Activated naive CD8-positive, alpha-beta T cell treated with anti-CD3 and anti-CD28 coated beads for 36 hours (primary cell): ENCODE measurements at places on chromosomes 2 and 18.
A peak's percentile ranks its signal among the peaks of the same experiment; 100 is the strongest.

GRCh38 chr2:64035072-64035942 lies 16.1 kb upstream of the VPS54 start:
- H3K27me3 ChIP-seq: no peaks in the 10 kb centered on the region
- H3K36me3 ChIP-seq: peaks cover 15% of the 10 kb centered on the region
- H3K4me3 ChIP-seq: peak overlapping the region; percentile 49

GRCh38 chr2:7530001-7530400 lies 612.8 kb downstream of the RNF144A start:
- peaks cover 75% of the 10 kb centered on the region for H3K36me3 ChIP-seq
- no peaks in the 10 kb centered on the region for H3K27me3 ChIP-seq
- peaks cover 45% of the 10 kb centered on the region for H3K4me1 ChIP-seq
- no peak overlapping the region for H3K4me3 ChIP-seq

- H3K27me3 ChIP-seq: no peaks in the 10 kb centered on the region
- DNase-seq: no peak
- no peaks in the 10 kb centered on the region for H3K4me1 ChIP-seq
- no peak overlapping the region for H3K27ac ChIP-seq
- H3K36me3 ChIP-seq: no peaks in the 10 kb centered on the region
- H3K4me3 ChIP-seq: no peak overlapping the region
Observed at GRCh38 chr18:52395146-52395852, 55.3 kb downstream of the DCC start.

GRCh38 chr2:85795331-85796045 lies 41.7 kb downstream of the ATOH8 start:
- no peak for DNase-seq
- H3K27me3 ChIP-seq: peaks cover 4% of the 10 kb centered on the region
- no peak overlapping the region for H3K27ac ChIP-seq
- no peaks in the 10 kb centered on the region for H3K4me1 ChIP-seq
- H3K36me3 ChIP-seq: no peaks in the 10 kb centered on the region

DNA sequence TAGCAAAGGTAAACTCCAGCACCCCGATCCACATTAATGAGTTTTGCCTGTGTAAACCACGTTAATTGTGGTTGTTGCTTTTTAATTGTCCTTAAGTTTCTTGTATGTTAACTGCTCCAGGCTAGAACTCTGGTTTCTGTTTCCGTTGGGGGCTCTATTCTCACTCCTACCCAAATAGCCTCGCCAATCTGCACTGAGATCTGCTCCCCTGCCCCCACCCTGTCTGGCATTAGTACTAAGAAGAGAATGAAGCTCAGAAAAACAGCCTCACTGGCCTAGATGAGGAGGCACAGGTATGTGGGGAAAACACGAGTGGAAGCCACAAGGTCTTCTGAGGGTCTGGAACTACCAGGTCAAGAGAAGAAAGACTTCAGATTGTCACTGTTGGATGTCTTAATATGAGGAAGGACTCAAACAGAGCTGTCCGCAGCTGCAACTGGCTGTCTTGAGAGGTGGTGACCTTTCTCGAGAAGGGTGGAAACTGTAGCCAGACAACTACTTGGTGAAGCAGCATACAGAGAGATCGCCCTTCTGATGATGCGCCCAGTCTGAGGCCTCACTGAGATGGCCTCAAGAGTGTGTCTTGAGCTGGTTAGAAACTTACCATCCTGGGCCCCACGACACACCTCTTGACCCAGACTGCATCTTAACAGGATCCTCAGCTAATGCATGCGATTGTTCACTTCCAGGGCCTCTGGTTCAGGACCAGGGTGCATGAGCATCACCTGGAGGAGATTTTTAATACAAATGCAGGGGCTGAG lies 73.1 kb downstream of the TGOLN2 start:
- no peaks in the 10 kb centered on the region for H3K36me3 ChIP-seq
- DNase-seq: no peak
- no peak overlapping the region for H3K27ac ChIP-seq
- H3K4me1 ChIP-seq: no peaks in the 10 kb centered on the region

DNA sequence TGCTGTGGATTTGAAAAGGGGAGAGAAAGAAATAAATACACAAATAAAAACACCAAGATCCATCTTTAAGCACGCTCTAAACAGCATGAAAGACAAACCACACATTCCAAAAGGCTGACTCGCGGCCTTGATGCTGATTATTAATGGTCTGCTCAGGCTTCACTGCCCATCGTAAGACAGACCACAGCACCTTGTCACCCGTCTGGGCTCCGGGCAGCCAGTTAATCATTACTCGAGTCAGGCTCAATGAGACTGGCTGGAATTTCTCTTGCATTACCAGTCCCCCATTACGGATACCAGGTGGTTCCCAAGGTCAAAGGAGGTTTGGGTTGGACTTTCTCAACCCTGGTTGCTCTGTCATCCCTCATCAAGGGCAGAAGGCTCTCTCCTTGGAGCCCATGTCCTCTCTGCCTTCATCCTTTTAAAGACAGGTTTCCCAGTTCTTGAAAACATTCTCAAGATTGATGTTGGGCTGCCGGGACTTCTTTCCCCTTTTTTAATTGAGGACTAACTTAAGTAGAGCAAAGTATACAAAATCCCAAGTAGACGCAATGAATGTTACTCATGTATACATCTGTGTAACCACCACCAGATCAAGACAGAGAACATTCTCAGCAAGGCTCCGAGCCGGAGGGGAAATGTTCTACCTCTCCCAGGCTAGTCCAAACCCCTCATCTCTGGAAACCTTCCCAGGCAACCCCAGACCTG lies 8.1 kb downstream of the SMAD7 start:
- no peak overlapping the region for H3K27ac ChIP-seq
- peaks cover 11% of the 10 kb centered on the region for H3K27me3 ChIP-seq
- no peak overlapping the region for H3K4me3 ChIP-seq
- DNase-seq: no peak
- H3K36me3 ChIP-seq: peaks cover 59% of the 10 kb centered on the region

GRCh38 chr2:27814758-27815157 lies 43.2 kb downstream of the MRPL33 start:
- no peak for DNase-seq
- H3K27me3 ChIP-seq: no peaks in the 10 kb centered on the region
- H3K27ac ChIP-seq: no peak overlapping the region
- no peak overlapping the region for H3K4me3 ChIP-seq

DNA sequence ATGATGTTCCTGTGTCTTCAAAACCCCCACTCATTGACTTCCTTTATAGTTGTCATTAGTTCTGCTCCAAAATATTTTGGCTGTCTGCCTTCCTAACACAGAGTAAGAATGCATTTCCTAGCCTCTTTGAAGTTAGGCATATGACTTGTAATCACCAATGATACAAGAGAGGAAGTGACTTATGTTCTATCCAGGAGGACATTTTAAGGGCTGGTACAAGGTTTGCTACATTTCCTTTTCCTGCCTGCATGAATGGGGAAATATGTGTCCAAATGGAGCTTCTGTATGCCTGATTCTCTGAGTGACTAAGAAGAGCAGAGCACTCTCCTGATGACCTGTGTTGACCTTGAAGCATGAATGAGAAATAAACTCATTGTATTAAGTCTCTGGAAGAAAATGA lies 115.1 kb downstream of the PLCL1 start:
- H3K27ac ChIP-seq: no peak overlapping the region
- peaks cover 1% of the 10 kb centered on the region for H3K36me3 ChIP-seq
- no peak for DNase-seq
- H3K4me3 ChIP-seq: no peak overlapping the region
- H3K4me1 ChIP-seq: peaks cover 5% of the 10 kb centered on the region

- H3K27ac ChIP-seq: no peak overlapping the region
- peaks cover 8% of the 10 kb centered on the region for H3K36me3 ChIP-seq
- peaks cover 5% of the 10 kb centered on the region for H3K27me3 ChIP-seq
- DNase-seq: no peak
Observed at GRCh38 chr2:201777869-201778268, 2.9 kb downstream of the ALS2 start.

GRCh38 chr18:9852266-9853081 lies 33.3 kb upstream of the TXNDC2 start:
- no peak overlapping the region for H3K27ac ChIP-seq
- H3K4me3 ChIP-seq: no peak overlapping the region
- no peak for DNase-seq
- peaks cover 24% of the 10 kb centered on the region for H3K27me3 ChIP-seq
- H3K36me3 ChIP-seq: no peaks in the 10 kb centered on the region

DNA sequence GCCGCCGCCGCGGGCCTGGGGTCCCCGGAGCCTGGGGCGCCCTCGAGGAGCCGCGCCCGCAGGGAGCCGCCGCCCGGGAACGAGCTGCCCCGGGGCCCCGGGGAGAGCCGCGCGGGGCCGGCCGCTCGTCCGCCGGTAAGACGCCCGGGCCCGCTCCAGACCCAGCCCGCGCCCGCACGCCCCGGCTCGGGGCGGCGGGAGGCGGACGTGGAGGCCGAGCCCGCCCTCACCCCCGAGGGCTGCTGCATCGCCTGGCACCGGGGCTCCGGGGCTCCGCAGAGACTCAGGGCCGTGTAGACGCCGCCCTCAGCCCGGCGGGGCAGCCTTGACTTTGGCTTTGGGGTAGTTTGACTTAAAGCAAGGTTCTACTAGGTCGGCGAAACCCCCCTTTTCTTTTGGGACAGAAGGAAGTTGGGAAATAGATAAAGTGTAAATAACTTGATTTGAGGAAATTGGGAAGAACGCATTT lies 335 bp downstream of the ERFE start:
- DNase-seq: peak; percentile 43
- H3K4me3 ChIP-seq: peak overlapping the region; percentile 69
- H3K4me1 ChIP-seq: peaks cover 10% of the 10 kb centered on the region

GRCh38 chr2:10408649-10409579 lies 39.2 kb downstream of the ODC1 start:
- DNase-seq: peak; percentile 84
- H3K36me3 ChIP-seq: peaks cover 23% of the 10 kb centered on the region
- peak overlapping the region; percentile 99 for H3K27ac ChIP-seq
- H3K27me3 ChIP-seq: no peaks in the 10 kb centered on the region
- H3K4me3 ChIP-seq: peak overlapping the region; percentile 77
